ENCODE measurements at places on chromosomes 16 and 17. TPM values are rescaled to one million over a fixed set of nuclear protein-coding genes. Genes with fewer than 3 reads are reported as not detected.

DNA sequence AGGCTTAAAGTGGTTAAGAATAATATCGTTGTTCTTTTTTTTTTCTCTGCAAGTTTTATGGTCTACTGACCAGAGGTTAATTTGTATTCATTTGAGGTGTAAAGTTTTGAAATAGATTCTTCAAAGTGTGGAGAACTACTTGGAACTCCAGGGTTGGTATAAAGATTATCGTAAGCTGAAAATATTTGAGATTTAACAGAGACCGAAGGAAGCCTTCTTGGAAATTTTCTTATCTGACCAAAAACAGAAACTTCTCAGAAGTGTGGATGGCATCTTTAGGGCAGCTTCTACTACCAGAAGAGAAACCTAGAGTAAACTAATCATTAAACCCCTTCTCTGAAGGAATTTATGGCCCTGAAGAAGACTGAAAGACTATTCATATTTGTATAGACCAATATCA is 206.8 kb upstream of the MON1B start:
- no peak for DNase-seq

- DNase-seq, result no peak
Observed at GRCh38 chr17:8475227-8475626, 39.5 kb downstream of the NDEL1 start.

- peak; percentile 75 for DNase-seq
Observed at GRCh38 chr17:38550661-38551060, 55.1 kb downstream of the SRCIN1 start.

DNA sequence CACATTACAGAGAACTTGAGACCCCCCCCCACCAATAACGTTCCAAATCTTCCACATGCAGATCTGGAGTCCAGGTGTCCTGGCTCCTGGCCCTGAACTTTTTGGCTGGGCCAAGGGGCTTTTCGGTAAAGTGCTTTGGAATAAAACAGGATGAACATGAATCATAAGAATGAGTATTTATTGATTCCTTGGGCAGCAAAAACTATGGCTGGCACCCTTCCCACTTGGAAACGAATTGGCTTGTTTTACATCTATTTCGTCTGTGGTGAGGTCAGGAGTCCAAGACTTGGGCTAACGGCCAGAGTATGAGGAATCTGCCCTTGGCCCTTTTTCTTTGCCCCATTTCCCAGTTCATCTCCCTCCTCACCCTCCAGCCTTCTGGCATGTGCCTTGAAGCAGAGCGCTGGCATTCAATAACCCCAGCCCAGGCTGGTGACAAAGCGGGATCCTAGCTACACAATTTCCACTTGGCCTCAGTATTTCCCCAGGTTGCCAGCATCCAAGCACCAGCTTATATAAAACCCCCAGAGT is 4.1 kb upstream of the UBTF start:
- no peak for DNase-seq

The TPSG1 gene
- total RNA-seq, result 0.30 TPM

- peak; percentile 94 for DNase-seq
Observed at GRCh38 chr16:679814-680624, at the start of gene STUB1. Gene STUB1, plus strand, starts transcription at chr16:680410. Its CDS starts 116 bp downstream, at chr16:680526.

The RTN4RL1 gene
- total RNA-seq, result 3.2 TPM

DNA sequence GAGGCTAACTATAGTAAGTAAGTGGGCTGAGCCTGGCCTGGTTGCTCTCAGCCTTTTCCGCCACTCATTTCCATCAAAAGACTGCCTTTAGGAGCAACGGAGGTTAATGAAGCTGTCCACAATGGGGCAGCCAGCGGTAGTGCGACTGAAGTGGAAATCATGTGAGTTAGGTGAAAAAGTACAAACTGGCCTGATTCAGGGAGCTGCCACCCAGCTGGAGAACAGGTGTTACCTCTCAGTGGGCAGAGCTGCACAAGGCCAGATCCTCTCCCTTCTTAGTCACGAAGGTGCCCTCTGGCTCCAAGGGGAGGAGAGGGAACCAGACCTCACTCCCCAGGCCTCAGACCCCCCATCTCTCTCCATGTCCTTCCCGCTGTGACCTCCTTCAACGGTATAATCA is 34.4 kb upstream of the CDRT4 start:
- DNase-seq, result no peak

GRCh38 chr16:26724189-26724588 is 342.5 kb upstream of the C16orf82 start:
- no peak for DNase-seq

The ZG16B gene
- total RNA-seq, result 0.35 TPM

DNA sequence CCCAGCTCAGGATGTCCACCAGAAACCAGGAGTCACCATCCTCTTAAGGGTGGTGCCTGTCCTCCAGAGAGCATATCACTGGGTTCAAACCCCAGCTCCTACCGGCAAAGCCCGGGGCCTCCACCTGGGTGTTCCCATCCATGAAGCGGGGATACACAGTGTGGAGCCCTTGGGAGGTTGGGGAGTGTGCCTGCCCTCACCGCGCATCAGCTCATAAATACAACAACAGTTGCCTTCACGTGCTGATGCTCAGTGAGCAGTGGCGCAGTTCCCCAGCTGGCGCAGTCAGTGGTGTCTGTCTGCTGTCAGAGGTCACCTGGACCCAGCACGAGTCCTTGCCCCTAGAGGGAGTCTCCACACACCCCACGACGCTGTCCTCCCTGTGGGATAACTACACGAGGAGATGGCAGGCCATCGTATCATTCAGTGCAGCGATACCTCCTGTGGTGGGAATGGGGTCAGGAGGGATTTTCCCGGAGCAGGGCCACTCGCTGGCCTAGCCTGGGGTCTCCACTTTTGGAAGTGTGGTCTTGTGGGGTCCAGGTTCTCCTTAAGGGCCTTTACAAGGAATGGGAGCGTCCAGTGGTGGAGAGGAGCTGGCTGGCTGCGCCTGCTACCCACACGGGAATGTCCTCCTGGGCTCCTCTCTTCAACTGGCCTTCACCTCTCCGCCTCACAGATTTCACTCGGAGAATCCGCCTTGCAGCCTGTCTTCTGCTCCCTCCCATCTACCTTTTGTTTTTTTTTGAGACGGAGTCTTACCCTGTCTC is 2.3 kb upstream of the ELOB start:
- no peak for DNase-seq

The MAPT gene
- total RNA-seq, result 39.3 TPM

The ABCC11 gene
- not detected for total RNA-seq

The GRAP gene
- 2.0 TPM for total RNA-seq

DNA sequence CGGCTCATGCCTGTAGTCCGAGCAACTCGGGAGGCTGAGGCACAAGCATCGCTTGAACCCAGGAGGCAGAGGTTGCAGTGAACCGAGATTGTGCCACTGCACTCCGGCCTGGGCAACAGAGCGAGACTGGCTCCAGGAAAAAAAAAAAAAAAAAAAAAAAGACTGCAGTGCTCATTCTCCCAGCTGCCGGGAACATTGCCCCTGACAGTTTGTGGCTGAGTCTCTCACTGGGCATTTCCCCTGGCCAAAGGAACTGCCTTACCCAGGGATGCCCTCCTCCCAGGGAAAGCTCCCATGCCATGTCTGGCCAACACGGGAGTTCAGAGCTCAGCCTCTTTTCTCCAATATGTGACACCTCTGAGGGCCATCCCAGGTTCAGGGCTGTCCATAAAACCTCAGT is 21.3 kb upstream of the USP10 start:
- DNase-seq, result no peak

DNA sequence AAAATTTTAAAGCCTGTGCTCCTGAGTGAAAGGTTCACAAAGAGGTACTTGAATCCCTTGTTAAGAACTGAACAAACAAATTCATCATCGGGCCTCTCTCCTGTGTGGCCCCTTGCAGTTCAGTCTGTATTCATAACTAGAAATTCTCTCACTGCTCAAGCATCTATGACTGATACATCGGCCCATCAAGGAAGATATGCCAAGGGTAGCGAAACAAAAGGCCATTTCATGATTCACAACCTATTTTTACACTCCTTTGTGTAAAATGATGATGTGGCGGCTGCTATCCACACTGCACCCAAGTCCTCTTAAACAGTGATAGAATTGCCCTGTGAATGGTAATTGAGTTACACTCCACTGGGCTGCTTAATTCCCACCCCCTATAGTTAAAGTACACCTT is 204.6 kb downstream of the STX8 start:
- DNase-seq, result no peak

- DNase-seq, result no peak
Observed at GRCh38 chr16:81586417-81586816, 141.8 kb downstream of the CMIP start.

The SOST gene
- not detected for total RNA-seq

DNA sequence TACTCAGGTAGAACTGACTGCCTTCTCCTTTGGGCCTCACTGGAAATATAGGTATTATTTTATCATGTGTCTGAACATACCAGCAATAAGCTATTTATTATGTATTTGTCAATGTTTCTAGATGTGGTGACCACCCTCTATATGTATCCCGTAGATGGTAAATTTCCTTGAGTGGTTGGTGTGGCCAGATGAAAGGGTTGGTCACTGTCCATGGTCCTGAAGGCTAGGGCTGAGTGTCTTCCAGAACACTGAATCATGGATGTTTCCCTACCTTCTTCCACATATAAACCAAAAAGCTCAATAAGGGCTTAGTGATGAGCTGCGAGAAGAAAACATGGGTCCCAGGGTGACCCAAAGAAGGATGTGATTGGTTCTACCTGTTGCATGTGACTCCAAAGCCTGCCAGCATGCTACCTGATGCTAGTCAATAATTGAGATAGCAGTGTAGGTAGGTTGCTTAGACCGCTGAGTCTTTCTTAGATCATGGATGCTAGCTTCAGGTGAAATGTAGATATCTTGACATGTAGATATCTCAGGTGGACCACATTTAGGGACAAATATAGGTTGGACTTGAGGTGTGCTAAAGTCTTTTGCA is 150.3 kb downstream of the ASIC2 start:
- DNase-seq, result no peak

- DNase-seq, result no peak
Observed at GRCh38 chr16:79171931-79172705, 428.4 kb downstream of the MAF start.

DNA sequence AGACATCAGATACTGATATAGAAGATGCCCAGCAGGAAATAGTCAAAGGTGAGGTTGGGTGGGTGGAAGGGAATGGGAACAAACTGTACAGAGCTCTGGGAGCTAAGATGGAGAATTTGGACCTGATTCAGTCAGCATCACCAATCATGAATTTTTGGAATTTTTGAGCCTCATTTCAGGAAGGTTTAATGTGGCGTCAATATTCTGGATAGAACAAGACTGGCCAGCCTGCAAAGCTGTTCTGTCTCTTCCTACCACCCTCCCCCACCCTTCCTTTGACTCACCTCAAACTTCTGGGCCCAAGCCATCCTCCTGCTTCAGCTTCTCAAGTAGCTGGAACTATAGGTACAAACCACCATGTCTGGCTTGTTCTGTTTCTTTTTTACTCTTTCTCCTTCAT is 32.6 kb downstream of the CTCF start:
- DNase-seq, result no peak

The TMIGD1 gene
- total RNA-seq, result not detected

The NEURL4 gene
- 30.8 TPM for total RNA-seq

- DNase-seq, result no peak
Observed at GRCh38 chr16:67489401-67490083, 6.2 kb upstream of the AGRP start.

The TMC7 gene
- total RNA-seq, result 1.3 TPM

The CCT6B gene
- total RNA-seq, result 1.4 TPM

The METTL2A gene
- total RNA-seq, result 15.0 TPM

The MAFG gene
- 26.2 TPM for total RNA-seq

GRCh38 chr16:85879975-85880831 is 18.8 kb upstream of the IRF8 start:
- no peak for DNase-seq

GRCh38 chr17:53193044-53193443 is 629.7 kb upstream of the KIF2B start:
- DNase-seq, result no peak
